Stimulated activated CD4-positive, alpha-beta T cell treated with anti-CD3 and anti-CD28 coated beads, Interleukin-1b, Interleukin-23, amount 100 ng/mL, for 24 hours (primary cell): ENCODE measurements at places on chromosomes 3 and 15.

DNA sequence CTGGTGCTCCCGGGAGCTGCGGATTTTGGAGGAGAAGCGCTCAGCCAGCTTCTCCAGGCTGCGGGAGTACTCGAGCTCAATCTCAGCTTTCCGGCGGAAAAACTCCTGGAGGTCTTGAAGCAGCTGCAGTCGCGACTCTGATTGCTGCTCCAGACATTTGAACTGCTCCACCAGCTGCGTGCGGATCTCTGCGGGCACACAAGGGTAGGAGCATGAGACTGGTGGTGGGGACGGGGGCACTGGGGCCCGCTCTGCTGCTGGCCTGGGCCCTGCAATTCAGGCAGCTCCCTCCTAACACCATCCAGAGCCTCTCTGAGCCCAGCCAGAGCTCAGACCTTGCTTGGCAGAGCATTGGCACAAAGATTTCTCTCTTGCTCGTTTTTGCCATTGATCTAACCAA, 124.7 kb downstream of the SRGAP3 start:
- no peak for DNase-seq

- DNase-seq: no peak
Observed at GRCh38 chr3:153623834-153624233, 461.8 kb downstream of the RAP2B start.

DNA sequence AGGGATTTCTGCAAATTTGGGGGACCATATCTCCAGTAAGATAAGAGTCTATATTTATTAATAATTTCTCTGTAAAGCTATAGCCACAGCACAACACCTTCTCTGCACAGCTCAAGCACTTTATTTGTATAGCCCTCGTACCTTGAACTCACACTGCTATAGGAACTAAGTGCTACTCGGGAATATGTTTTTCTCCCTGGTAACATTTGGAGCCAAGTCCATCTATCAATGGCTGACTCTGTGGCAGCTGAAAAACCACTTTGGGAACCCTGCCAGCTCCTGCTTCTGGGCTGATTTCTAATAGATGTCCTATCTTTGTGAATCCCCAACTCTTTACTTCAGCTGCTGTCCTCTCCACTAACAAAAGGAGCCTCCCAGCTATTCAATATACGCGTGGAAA, 298.5 kb downstream of the GBE1 start:
- DNase-seq: no peak

GRCh38 chr3:127532561-127533203, 57.9 kb downstream of the TPRA1 start:
- DNase-seq: no peak

- no peak for DNase-seq
Observed at GRCh38 chr3:129065720-129066073, 5.1 kb downstream of the GP9 start.

- DNase-seq: no peak
Observed at GRCh38 chr3:16455966-16456365, 57.5 kb downstream of the RFTN1 start.

DNA sequence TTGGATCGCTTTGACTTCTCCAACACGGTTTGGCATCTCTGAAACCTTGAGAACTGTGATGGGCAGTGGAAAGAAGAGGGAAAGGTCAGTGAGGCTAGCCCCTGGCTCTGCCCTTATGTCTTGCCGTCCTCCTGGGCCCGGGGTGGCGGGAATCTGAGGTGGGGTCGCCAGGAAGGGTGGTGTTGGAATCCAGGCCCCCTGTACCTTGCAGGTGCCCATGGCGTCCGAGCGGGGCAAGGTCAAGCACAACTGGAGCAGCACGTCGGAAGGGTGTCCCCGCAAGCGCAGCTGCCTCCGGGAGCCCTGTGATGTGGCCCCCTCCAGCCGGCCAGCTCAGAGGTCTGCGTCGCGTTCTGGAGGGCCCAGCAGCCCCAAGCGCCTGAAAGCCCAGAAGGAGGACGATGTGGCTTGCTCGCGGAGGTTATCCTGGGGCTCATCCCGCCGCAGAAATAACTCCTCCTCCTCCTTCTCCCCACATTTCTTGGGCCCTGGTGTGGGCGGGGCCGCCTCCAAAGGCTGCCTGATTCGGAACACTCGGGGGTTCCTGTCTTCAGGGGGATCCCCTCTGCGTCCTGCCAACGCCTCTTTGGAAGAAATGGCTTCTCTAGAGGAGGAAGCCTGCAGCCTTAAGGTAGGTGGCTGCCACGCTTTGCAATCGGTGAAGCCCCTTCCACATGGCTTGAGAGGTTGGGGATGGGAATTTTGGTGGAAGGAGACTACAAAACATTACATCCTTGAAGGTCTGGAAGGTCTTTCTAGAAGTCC, 907 bp downstream of the TATDN2 start:
- no peak for DNase-seq

- no peak for DNase-seq
Observed at GRCh38 chr15:43052860-43053259, 53.0 kb downstream of the UBR1 start.

- no peak for DNase-seq
Observed at GRCh38 chr3:164235289-164236028, 842.8 kb downstream of the SI start.

DNA sequence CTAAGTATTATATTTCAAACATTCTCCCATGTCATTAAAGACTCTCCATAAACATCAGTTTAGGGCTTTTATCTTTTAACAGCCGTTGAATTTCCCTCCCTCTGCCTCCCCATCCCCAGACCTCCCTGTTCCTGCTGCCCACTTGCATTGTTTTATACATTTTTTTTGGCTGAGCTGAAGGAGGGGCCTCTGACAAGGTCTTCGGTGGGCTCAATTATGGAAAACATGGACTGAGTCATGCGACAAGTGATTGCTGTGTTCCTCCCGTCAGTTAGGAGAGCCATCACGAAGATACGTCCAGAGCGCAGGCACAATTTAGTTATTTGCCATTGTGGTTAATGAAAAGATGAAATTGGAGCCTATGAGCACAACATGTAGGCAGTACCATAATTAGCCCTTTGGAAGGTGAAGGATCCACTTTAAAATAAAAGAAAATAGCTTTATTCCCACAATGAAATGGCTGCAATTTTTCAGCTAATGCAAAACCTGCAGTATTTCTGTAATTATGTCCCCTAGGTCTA, 12.0 kb upstream of the NMNAT3 start:
- no peak for DNase-seq

- no peak for DNase-seq
Observed at GRCh38 chr3:11382146-11382745, 110.0 kb downstream of the ATG7 start.

GRCh38 chr15:39269821-39270220, 311.1 kb upstream of the THBS1 start:
- DNase-seq: no peak

DNA sequence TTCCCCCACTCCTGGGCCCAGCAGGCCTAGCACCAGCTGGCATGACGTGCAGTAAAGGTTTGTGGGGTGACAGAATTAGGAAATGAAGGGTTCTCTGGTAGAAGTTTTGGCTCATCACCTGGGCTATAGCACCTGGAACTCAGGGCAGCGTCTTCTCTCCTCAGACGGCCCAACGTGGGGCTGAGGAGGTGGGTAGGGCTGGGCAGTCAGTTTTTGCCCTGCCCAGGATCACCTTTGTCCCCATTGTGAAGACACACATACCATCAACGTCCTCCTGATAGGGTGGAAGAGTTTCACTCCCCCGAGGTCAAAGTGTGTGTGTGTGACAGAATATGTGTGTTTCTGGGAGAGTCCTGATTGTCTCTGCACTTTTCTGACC, 12.1 kb downstream of the KBTBD13 start:
- no peak for DNase-seq

DNA sequence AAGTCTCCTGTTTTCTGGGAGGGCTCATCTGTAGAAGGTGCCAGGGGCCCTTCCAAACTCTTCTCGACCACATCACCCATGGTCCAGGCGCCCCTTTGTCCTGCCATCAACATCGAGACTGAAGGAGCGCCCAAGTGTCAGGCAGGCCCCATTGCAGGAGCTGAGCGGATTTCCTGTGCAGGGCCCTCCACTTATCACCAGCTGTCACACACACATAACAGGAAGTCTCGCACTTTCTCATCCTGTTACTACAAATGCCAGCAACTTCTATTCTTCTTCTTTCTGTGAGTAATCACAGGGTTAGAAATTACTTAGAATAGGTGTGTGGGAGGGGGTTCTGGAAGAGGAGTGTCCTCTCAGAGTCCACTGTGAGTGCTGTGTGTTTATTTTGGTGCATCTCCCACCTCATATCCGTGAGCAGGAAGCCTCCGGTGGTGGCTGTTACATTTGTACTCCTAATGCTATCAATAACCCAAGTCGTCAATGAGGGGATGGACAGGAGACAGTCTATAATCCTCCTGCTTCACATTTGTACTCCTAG, at the start of gene KLHL6:
Gene KLHL6, minus strand, starts transcription at position 166 of the 541 bp plus-strand sequence. Its CDS starts 53 bp downstream, at position 113.
- peak; percentile 60 for DNase-seq

DNA sequence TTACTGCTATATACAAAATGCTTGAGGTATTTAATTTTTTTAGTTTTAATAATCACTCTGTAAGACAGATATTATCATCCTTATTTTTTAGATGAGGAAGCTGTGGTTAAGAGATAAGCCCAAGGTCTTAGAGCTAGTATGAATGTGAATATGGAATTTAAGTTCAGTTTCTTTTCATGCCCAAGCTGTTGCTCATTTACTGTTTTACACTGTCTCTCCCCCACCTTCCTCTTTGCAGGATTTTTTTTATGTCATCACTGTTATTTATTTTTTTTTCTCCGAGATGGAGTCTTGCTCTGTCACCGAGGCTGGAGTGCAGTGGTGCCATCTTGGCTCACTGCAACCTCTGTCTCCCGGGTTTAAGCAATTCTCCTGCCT, 22.5 kb downstream of the MAP2K5 start:
- DNase-seq: no peak

GRCh38 chr3:72820415-72820814, 27.8 kb downstream of the SHQ1 start:
- no peak for DNase-seq

DNA sequence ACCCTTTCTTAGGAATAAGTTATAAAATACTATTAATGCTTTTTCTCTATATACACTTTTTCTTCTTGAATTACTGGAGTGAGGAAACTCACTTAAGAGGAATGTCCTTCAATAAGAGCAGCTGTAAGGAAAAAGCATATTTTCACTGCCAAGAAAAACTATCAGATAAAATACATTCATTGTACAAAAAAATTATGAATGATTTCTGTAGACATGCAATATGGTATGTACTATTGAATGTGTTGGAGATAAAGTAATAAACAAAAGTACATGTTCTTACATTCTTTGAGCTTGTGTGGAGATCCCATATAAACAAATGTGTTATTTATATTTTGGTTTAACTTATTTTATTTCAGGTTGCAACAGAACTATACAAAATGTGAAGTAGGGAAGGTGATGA, 241.0 kb upstream of the ZNF717 start:
- no peak for DNase-seq

DNA sequence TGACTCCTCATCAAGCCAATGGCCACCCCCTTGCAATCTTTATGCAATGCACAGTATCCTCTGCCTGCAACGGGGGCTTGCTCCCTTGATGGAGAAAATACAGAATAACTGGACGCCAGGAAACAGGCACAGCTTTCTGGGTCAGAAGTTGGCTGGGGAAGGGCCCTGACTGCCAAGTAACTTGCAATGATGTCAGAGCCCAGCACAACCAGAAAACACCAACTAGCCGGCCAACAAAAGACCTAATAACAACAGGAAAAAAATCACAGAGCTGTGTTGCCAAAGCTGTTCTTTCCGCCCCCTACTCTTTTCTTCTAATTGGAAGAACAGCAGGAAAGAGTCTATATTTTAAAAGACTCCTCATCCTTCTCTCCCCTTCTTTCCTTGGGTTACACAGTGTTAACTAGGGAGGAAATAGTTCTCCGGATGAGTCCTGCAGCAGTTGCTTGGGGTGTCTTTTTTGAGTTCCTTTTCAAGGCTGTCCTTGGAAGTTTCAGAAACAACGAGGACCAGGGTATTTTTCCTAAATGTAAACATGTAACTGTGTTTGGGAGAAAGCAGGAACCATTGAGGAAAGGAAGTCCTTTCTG, 1.4 kb upstream of the SEMA6D start:
- DNase-seq: no peak
